ENCODE measurements at places on chromosomes 2 and 18.

DNA sequence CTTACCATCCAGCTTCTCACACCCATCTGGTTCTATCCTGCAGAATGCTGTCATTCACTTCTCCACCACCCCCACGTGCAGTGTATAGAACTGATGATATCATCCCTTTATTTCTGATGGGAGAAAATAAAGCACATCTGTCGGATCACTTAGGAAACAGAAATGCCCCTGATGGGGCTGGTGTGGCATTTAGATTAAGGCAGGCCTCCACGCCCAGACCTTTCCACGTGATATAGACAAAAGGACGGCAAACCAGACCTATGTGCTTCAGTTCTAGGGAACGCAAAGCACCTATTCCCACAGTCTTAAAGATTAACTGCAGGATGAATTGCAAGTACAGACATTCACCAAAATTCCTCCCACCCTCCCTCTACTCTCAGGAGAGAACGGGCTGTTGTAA is 27.6 kb upstream of the CABLES1 start:
- DNase-seq, result no peak

DNA sequence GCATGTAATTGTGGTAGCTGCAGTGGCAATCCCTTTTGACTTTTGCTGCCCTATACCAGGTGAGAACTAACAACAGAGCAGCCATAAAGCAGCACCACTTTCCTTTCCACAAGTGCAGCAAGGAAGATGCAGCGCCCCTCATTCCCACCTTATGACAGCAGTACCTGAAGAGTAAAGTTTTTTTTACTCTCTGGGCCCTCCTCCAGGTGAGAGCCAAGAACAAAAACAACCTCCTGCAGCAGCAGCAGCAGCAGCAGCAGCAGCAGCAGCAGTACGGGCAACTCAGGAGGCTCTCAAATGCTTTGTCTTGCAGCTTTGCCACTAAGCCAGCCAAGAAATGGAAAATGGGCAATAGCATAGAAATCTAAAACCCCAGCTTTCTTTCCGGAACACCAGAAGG is 397.5 kb downstream of the FIGN start:
- no peak for DNase-seq

DNA sequence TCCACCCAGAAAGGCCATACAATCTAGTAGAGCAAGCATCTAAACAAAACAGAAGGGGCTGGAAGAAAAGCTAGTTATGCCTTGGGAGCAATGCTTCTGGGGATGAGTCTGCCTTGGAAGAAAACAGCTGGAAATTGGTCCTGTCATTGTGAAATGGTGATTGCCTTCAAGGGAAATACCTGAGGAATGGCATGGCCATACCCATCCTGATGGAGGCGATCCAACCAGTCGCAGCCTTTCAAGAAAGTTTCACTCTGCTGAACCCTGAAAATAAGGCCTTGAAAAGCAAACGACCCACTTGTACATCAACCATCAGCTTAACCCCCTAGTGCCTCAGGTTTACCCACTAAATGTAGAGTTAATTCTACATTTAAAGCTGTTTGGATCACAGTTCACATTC is 72.6 kb upstream of the PID1 start:
- no peak for DNase-seq

- no peak for DNase-seq
Observed at GRCh38 chr2:238952261-238952919, 104.5 kb downstream of the TWIST2 start.

All from epithelial cell of proximal tubule (primary cell).